ENCODE measurements at places on chromosomes 5 and 9. TPM values are rescaled to one million over a fixed set of nuclear protein-coding genes. Genes with fewer than 3 reads are reported as not detected.

DNA sequence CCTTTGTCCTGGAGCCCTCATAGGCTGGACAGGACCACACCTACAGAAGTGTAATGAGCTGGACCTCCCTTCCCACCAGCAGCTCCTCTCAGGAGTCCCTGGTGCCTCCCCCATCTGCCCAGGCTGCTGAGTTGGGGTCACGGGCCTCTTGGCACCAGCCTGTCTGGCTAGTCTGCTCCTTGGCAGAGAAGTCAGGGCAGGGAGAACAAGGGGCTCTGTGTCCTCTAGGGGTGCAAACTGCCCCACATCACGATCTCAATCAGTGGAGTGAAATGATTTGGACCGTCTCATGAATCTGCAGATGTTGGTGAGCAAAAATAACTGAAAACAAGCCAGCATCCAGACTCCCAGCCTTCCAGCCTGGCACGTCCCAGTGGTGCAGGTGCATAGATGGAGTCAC lies 14.9 kb upstream of the GFPT2 start:
- DNase-seq: no peak

DMRTA1 gene
- polyA plus RNA-seq: 0.14 TPM

DNA sequence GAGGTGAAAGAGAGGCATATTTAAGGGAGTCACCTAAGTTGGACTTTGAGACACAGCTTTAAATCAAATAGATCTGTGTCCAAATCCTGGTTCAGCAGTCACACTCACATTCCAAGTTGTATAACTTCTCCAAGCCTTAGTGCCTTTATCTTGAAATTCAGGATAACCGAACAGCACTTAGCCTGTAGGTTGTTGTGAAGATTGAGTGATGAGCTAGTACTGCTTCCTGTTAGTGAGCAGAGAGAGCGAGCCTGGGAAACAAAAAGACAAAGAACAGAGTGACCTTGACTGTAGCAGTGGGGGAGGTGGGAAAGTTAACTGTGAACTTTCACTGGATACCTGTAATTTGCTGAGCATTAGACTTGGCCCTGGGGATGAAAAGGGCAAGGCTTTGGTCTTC lies 22.4 kb downstream of the MAML1 start:
- DNase-seq: no peak

GRXCR2 gene
- polyA plus RNA-seq: not detected

DNA sequence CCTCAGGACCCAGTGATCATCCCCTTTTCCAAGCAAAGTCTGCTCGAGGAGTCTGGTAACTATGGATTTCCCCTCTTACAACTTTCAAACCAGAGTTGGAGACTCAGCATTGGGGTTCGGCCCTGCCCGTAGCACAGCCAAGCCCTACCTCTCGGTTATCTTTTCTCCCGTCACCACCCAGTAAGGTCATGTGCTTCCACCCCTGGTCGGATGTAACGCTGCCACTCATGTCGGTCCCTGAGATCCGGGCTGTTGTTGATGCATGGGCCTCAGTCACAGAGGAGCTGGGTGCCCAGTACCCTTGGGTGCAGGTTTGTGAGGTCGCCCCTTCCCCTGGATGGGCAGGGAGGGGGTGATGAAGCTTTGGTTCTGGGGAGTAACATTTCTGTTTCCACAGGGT lies 1.2 kb downstream of the GALT start:
- no peak for DNase-seq

PTGDS gene
- polyA plus RNA-seq: 71.8 TPM

ORM2 gene
- polyA plus RNA-seq: 3.2 TPM

TAF11L13 gene
- not detected for polyA plus RNA-seq

- DNase-seq: no peak
Measured at GRCh38 chr9:77531400-77531799, 116.7 kb downstream of the GNA14 start.

- no peak for DNase-seq
Measured at GRCh38 chr5:23053846-23054245, 200.7 kb upstream of the CDH12 start.

- no peak for DNase-seq
Measured at GRCh38 chr5:149130121-149130914, 11.0 kb upstream of the ABLIM3 start.

- DNase-seq: no peak
Measured at GRCh38 chr9:73138516-73138915, 13.1 kb upstream of the ANXA1 start.

DNA sequence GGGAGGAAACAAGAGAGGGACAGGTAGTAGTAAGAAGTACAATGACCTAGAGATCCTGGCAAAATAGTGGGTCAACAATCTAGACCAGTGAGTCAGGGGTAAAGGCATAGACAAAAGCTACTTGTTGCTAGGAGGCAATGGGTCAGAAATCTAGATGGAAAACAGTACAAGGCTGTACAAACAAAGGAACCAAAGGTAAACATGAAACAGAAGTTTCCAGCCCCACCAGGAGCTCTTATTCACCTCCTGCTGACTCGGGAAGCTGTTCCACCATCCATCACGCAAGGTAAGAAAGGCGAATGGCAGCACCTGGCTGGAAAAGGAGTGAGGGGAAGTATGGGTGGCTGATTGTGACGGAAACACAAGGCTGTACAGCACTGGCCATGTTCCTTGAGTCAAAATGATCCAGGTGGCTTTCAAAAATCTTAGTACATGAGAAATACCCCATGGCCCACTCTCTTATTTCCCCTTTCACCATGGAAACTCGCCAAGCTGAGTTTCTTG lies 70.5 kb upstream of the RAI14 start:
- DNase-seq: peak; percentile 60

All from urinary bladder (tissue), 4 donors.